ENCODE measurements at places on chromosomes 7 and 10.

- no peak for DNase-seq
Measured at GRCh38 chr10:45526309-45526905, 146.2 kb downstream of the ZFAND4 start.

- peak; percentile 86 for DNase-seq
Measured at GRCh38 chr10:2925631-2926030, 141.7 kb upstream of the PFKP start.

DNA sequence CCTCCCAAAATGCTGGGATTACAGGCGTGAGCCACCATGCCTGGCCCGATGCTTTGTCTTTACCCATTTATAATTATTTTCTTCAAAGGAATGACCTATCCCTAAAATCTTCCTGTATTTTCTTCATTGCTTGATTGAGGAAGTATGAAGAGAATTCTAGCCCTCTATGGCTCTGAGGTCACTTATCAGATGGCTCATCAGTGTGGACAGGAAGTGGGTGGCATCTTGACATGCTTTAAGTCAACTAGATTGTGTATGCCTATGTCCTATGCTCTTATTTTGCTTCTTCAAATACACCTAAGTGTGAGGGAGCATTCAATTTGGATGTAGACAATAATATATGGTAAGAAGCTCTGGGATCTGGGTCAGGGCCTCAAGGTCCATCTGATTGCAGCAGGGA lies 1020.5 kb downstream of the LRMDA start:
- peak; percentile 74 for DNase-seq

GRCh38 chr7:107236862-107237261 lies 68.1 kb downstream of the HBP1 start:
- DNase-seq, result no peak

- peak; percentile 79 for DNase-seq
Measured at GRCh38 chr10:96685306-96685705, 35.0 kb downstream of the PIK3AP1 start.
